ENCODE measurements at places on chromosomes 5 and 9. TPM values are rescaled to one million over a fixed set of nuclear protein-coding genes. Genes with fewer than 3 reads are reported as not detected.

- H3K27me3 ChIP-seq, result no peaks in the 10 kb centered on the region
- H3K4me3 ChIP-seq, result no peak overlapping the region
- no peak overlapping the region for H3K27ac ChIP-seq
- H3K36me3 ChIP-seq, result peaks cover 69% of the 10 kb centered on the region
- no peak for DNase-seq
These were observed 9.3 kb downstream of the KIAA1191 start for GRCh38 chr5:176352116-176352878.

PCDH12 gene
- total RNA-seq, result not detected

GRCh38 chr5:666816-667498 lies 26.2 kb downstream of the TPPP start:
- H3K36me3 ChIP-seq, result no peaks in the 10 kb centered on the region
- no peak for DNase-seq
- H3K4me1 ChIP-seq, result peaks cover 8% of the 10 kb centered on the region
- H3K27ac ChIP-seq, result no peak overlapping the region

- no peak overlapping the region for H3K27ac ChIP-seq
- H3K4me3 ChIP-seq, result no peak overlapping the region
- H3K4me1 ChIP-seq, result no peaks in the 10 kb centered on the region
- no peaks in the 10 kb centered on the region for H3K36me3 ChIP-seq
These were observed 5.0 kb downstream of the PAEP start for GRCh38 chr9:135566552-135566951.

- H3K4me1 ChIP-seq, result no peaks in the 10 kb centered on the region
- no peak overlapping the region for H3K27ac ChIP-seq
- no peaks in the 10 kb centered on the region for H3K36me3 ChIP-seq
- DNase-seq, result no peak
- H3K4me3 ChIP-seq, result no peak overlapping the region
- H3K27me3 ChIP-seq, result no peaks in the 10 kb centered on the region
These were observed 327.7 kb downstream of the PIK3R1 start for GRCh38 chr5:68543212-68543611.

DNA sequence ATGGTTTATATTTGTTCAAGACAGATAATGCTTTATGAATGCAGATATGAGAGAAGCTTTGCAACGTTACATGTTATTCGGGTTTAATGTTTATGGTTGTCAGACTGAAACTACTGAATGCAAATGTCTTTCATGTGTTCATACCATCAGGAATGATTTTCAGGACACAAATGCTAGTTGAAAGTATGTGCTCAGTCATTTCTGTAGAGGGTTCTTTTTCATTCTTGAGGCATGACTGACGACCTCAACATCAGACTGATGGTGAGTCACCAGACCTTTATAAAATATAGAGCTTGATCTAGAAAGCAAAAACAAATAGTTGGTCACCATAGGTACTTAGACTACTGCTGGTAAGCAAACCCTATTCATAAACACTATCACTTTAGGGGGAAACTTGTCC lies 287.3 kb upstream of the NUDT12 start:
- H3K4me3 ChIP-seq, result no peak overlapping the region
- H3K27ac ChIP-seq, result no peak overlapping the region
- no peaks in the 10 kb centered on the region for H3K4me1 ChIP-seq

GRCh38 chr5:111115229-111115628 lies 23.1 kb downstream of the WDR36 start:
- DNase-seq, result no peak
- no peaks in the 10 kb centered on the region for H3K27me3 ChIP-seq
- H3K36me3 ChIP-seq, result peaks cover 13% of the 10 kb centered on the region
- no peak overlapping the region for H3K4me3 ChIP-seq
- no peak overlapping the region for H3K27ac ChIP-seq

DNA sequence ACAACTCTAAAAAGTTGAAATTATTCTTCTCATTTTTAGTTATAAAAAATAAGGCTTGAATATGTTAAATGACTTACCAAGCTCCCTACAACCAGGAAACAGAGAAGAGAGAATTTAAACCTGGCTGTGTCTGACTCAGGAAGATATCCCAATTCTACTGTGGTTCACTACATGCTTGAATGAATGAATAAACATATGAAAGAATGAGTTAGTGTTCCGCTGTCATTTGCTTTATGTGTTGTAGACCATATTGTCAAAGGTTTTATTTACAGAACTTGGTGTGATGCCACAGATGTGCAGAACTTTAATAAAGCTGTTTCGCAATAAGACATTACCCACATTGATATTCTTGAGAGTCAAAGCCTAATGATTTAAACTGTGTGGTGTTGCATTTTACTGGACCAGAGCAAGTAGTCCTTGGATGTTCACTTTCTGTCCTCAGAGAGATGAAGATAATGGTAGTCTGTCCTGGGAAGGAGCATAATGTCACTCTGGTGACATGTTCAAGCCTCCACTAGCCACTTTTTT lies 313.2 kb downstream of the TRIM32 start:
- no peaks in the 10 kb centered on the region for H3K27me3 ChIP-seq
- H3K36me3 ChIP-seq, result no peaks in the 10 kb centered on the region
- H3K4me1 ChIP-seq, result no peaks in the 10 kb centered on the region
- H3K27ac ChIP-seq, result no peak overlapping the region

All from CD4-positive, alpha-beta memory T cell (primary cell).